ENCODE measurements at places on chromosomes 4 and X.

- DNase-seq: no peak
These were observed 51.5 kb downstream of the SEL1L3 start for GRCh38 chr4:25811374-25811690.

DNA sequence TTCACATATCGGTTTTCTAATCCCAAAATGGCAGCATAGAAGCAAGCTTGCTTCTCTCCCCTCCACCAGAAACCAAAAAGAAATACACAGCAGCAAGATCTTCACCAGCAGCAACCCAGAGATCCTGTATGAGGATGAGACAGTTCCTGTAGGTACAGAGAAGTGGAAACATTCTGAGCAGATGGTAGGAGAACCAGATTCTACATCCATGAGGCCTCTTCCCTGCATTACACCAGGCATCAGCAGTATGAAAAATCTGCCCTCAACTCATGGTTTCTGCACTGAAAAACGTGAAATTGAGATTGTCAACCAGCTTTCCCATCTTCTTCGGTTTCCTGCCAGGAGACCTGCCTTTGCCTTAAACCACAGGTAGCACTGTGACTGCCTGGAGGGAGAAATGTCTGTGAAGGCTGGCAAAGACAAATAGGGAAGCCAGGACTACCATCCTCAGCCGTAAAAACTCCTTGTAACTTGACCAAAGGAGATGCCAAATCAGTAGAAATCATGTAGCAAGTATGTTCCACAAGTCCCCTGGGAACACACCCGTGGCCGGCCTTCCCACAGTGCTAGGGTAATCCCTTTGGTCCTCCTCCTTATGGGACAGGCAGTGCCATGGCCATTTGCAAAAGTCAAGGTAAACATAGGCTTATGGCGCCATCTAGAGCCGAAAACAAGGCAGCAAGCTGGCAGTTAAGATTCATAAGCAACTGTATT, 24.0 kb upstream of the MTHFD2L start:
- DNase-seq: peak; percentile 16

GRCh38 chrX:123909523-123909922, 49.7 kb downstream of the XIAP start:
- no peak for DNase-seq

DNA sequence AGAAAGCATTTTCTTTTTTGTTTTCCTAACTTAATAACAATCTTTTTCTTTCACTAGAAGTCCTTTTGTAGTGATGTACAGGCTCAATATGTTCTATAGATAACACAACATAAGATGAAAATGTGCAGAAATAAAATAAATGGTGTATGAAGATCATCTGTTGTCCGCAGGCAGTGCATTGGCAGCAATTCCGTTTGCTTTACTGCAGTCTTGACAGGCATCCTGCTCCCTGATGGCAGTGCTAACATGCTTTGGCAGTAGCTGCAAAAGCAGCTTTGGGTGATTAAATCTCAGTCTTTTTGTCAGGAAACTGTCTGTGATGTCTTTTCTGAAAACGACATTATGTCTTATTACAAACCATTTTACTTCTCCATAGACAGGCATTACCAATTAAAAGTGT, 131.4 kb downstream of the TRAM1L1 start:
- no peak for DNase-seq

- no peak for DNase-seq
These were observed 2.4 kb downstream of the WDR44 start for GRCh38 chrX:118348186-118348810.

DNA sequence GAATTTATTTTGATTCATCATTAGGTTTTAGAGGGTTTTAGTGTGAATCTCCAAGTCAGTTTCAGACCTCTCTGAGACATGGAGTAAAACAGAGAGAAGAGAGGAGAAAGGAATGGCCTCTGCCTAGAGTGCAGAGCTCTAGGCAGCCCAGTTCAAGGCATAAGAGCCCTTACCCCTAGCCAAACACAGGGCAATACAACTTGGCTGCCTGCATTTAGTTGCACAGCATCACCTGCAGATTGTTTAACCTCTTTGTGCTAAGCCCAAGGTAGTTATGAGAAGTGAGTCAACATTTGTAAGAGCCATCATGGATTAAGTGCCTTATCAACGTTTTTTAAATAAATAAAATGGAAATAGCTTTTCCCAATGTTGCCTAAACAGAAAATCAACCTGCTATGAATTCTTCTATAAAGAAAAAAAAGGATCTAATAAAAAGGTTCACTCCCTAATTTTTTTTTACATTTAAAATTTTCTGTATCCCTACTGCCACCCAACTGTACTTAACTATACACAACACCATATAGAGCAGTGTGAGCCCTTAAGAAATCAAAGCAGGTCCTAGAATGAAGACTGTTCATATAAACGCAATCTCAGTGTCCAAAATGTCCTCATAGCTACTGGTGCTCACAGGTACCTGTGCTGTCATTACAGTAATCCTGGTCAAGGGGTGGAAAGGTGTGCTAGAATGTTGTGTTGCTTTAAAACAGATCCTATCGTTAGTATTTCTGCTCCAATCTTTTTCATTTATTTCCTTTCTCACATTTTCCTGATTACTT, 36.0 kb downstream of the PF4 start:
- no peak for DNase-seq

DNA sequence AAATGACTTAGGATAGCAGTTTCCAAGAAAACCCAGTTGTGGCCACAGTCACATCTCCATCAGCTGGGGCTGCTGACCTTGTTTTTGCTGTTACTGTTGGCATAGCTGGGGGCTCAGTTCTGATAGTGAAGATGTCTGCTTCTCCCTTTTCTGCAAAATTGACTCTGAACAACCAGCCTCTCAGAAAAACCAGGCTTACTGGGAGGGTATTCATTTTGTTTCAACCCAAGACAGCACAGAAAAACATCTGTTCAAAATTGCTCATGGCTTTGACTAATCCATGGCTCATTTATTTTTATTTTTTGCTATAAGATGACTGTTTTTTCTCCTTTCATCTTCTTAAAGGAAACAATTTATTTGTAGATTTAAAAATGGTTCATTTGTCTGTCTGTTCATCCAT, 53.1 kb downstream of the RASL11B start:
- no peak for DNase-seq

DNA sequence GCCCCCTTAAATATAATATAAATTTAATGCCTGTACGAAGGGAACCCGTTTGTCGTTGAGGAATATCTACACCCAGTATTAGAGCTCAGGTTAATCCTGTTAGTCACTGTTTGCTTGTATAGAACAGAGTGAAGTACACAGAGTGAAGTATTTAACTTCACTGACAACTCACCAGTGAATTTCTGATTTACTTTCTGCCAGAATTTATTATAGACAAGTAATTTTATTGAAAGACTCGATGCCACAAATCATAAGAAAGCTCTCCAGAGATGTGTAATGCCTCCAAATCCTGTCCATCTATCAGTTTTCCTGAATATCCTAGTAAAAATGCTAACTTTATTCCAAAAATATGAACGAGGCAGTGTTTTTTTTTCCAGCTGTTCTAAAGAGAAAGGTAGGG, 1.6 kb downstream of the GAB1 start:
- no peak for DNase-seq

GRCh38 chr4:26862381-26862915, 1.8 kb downstream of the STIM2 start:
- DNase-seq: no peak

DNA sequence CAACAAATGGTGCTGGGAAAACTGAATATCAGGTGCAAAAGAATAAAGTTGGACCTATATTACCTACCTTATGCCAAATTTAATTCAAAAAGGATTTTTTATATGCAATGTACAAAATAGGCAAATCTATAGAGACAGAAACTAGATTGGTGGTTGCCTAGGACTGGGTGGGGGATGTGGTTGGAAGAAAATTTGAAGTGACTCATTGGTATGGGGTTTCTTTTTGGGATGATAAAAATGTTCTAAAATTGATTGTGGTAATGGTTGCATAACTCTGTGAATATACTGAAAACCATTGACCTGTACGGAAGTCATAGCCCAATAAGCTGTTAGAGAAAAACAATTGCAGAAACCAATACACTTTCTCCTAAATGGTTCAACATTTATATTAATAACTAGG, 72.1 kb downstream of the COL4A5 start:
- no peak for DNase-seq

GRCh38 chrX:71999535-71999934, 88.9 kb downstream of the NHSL2 start:
- DNase-seq: no peak

DNA sequence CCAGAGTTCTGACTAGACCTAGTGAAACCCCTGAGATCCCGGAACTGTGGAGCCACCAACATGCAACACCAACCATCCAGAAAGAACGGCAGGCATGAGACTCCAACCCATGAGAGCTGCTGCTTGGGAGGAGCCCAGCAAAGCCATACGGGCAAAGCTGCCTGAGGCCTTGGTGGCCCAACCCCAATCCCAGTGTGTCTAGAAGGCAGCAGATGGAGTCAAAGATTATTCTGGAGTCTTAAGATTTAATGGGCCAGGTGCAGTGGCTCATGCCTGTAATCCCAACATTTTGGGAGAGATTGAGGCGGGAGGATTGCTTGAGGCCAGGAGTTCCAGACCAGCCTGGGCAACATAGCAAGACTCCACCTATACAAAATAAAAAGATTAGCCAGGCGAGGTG, 49.2 kb upstream of the PDK3 start:
- DNase-seq: no peak

DNA sequence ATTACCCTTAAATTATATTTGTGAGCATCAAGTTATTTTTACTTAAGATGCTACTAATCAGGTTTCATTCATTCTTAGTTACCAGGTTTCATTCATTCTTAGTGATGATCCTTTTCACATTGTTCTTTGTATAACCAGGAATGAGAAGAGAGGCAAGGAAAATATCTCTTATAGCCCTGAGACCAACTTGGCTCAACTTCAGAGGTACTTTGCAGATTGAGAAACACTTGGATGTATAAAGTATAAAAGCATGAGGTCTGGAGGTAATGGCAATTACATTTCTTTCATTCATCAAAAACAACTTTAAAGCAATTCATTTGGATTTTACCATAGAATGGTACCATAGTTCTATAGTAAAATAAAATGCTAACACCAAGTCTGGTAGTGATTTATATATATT, 231.0 kb downstream of the PRDM5 start:
- DNase-seq: no peak

DNA sequence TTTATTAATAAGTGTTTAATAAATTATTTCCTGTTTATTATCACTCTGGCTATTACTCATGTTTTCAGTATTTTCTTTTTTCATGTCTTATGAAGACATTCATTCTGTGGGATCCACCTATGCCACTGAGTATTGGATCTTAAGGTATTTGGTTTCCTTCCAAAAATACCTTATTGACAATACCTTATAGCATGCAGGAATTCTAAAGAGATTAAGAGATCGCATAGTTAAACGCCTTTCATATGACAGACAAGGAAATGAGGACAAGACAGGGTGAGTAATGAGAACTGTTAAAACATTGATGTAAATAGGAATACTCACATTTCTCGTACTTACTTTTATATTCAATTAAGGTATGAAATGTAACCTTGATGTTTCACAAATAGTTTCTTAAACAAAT, 38.2 kb upstream of the TMPRSS11B start:
- no peak for DNase-seq

- no peak for DNase-seq
These were observed 223.2 kb upstream of the FAT4 start for GRCh38 chr4:125091541-125091940.

DNA sequence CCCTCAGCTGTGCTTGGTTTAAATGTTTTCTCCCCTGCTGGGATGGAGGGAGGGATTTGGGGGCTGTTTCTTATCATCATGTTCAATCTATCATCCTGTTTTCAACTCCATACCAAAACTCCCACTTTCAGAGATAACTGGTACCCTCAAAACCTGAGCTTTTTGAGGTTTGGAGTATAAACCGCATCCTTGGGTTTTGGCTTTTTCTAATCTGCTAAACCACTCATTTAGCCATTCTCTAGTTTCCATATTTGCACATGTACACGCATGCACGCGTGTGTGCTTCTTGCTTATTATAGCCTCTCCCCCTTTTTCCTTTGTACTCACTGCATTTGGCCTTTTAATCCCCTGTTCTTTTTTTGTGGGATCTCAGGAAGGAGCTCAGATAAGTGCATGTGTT, 116.7 kb upstream of the TEX13D start:
- no peak for DNase-seq

- DNase-seq: no peak
These were observed 40.2 kb upstream of the GRID2 start for GRCh38 chr4:92263575-92263974.

GRCh38 chr4:111282035-111282434, 659.2 kb upstream of the PITX2 start:
- DNase-seq: no peak

DNA sequence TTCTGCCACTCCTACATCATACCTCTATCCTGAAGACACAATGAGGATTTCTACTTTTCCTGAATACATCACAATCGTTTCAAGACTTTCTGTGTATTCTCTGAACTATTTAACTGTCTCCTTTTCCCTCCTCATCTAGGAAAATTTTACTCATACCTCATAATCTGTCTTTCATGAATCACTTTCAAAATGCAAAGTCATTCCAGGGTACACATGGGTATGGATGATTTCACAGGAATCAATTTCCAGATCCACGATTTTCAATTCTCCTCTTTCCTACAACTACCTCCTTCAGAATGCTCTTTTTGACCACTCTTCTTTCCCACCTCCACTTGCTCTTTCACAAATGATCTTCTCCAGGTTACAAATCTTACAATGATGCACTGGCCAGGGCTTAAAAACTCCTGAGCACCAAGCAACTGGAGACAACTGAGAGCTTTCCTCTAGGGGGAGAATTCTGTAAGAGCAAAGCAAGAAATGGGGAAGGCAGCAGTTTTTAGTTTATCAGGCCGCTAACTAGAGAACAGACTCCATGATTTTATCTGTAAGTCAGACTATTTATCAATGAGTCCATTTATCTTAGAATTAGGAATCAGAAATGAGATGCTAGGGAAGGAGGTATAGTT, 116.4 kb downstream of the PPP3CA start:
- DNase-seq: no peak

DNA sequence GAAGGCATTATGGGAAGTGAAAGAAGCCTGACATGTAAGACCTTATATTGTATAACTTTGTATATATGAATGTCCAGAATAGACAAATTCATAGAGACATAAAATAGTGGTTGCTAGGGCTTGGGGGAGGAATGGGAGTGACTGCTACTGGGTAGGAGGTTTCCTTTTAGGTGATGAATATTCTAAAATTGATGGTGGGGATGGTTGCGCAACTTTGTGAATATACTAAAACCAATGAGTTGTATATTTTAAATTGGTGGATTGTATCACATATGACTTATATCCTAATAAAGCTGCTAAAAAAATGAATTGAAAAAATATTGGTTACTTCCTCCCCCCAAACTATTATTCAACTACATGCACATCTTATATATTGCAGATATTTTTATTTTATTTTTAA, 70.0 kb downstream of the UCHL1 start:
- no peak for DNase-seq

DNA sequence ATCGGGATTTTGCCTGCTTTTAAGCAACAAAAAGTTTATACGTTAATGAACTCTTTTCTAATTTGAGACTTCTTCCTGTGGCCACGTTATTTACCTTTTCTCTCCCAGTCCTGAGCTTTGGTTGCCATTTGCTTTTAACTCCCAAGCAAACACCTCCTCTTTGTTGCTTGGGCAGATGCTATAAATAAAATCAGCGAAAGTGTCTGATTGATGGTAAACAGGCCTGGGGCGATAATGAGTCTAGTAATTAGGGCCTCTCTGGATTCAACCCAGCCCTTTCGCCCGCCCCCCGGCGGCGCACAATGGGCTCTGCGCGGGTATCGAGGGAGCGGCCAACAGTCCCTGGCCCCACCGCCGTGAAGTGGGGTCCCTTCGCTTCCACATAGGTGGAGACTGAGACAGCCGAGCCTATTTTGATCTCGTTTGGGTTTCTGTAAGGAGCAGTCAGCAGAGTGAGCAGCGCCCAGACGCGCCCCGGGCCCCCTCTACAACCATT, 790 bp downstream of the CLGN start:
- DNase-seq: no peak
